ENCODE measurements at places on chromosomes 16 and 17. TPM values are rescaled to one million over a fixed set of nuclear protein-coding genes. Genes with fewer than 3 reads are reported as not detected.

DNA sequence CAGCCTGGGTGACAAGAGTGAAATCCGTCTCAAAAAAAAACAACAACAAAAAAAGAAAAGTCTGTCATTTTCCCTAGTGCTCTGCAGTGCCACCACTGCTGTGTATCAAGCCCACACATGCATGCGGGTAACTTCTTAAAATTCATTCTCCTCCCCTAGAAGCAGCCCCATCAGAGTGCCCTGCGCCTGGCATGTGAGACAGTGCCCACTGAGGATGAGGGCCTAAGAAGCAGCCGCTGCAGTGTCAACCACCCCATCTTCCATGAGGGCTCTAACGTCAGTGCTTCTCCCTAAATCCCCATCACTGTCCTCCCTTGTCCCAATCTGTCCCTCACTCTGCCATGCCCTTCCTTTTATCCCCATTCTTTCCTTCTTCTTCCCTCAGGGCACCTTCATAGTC lies 10.2 kb downstream of the COX6A2 start:
- DNase-seq, result no peak

DNA sequence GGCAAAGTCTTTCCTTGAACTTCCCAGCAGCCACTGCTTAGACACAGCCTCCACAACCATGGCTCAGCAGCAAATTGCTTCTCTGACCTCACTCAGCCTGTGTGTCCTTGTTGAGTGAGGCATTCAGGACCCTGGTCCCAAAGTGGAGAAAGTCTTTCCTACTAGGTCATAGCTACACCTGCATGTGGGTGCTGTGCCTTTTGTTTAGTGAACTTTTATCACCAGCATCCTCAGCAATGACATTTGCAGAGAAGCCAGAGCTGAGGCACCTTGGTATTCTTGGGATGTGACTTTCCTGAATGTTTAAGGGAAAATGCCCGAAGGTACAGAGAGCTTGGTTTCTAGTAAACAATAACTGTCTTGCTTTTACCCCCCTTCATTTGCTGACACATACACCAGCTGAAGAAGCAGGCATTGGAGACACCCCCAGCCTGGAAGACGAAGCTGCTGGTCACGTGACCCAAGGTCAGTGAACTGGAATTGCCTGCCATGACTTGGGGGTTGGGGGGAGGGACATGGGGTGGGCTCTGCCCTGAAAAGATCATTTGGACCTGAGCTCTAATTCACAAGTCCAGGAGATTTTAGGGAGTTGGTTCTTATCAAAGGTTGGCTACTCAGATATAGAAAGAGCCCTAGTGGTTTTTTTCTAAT lies 20.9 kb upstream of the STH start:
- no peak for DNase-seq

GRCh38 chr16:73058221-73058615 lies 10.3 kb upstream of the ZFHX3 start:
- no peak for DNase-seq

- DNase-seq, result no peak
Observed at GRCh38 chr17:38724337-38724988, 5.7 kb upstream of the CISD3 start.

DNA sequence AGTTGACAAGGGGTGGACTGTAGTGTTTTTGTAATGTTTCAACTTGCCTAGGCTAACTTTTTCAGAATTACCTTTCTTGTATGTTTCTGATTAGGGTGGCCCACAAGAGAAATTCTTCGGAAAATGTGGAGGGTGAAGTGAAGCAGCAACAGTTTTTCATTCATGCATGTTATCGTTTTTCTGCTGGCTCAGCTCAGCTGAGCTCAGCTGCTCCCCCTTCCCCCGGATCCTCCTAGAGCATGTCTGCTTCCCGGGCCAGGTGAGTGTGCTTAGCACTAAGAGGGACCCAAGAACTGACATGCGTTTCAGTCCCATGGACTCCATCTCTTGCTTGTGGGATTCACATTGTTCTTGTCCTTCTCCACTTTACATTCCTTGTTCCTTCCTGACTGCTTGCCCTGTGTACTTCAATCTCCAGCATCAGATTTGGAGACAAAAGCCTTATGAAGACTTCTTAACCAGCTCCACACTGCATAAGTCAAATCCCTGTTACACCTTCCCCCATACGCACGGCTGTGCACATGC lies 33.6 kb downstream of the SCPEP1 start:
- no peak for DNase-seq

- peak; percentile 43 for DNase-seq
Observed at GRCh38 chr17:26809033-26809432, 484.9 kb upstream of the WSB1 start.

GRCh38 chr17:2214047-2214928 lies 89.3 kb downstream of the SMG6 start:
- peak; percentile 93 for DNase-seq

GRCh38 chr17:12547831-12548230 lies 117.9 kb upstream of the MYOCD start:
- DNase-seq, result no peak

- DNase-seq, result no peak
Observed at GRCh38 chr16:73011926-73012325, 36.0 kb downstream of the ZFHX3 start.

GRCh38 chr16:50299508-50300105 lies 33.3 kb downstream of the ADCY7 start:
- DNase-seq, result no peak

GRCh38 chr16:54402270-54402669 lies 115.7 kb upstream of the IRX3 start:
- DNase-seq, result no peak

DNA sequence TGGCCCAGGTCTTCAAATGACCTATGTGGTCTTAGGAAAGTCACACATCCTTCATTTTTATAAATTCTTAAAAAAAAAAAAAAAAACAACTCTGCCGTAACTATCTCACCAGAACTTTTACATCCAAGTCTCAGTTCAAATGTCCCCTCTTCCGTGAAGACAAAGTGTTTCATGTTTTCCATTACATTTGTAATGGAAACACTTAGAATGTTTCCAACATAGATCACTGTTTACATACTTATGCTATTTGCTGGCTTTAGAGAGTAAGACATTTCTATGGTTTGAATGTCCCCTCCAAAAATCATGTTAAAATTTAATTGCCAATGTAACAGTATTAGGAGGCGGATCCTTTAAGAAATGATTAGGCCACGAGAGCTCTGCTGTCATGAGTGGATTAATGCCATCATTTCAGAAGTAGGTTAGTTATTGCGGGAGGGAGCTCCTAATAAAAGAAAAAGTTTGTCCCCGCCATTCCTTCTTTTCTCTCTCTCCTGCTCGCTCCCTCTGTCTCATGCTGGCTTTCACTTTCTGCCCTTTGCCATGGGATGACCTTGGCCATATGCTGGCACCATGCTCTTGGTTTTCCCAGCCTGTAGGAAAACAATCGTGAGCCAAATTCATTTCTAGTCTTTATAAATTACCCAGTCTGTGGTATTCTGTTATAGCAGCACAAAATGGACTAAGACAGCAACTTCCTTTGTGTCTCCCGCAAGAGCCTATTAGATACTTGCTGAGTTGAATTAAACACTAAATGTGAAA lies 887.8 kb upstream of the SOX9 start:
- peak; percentile 62 for DNase-seq

GRCh38 chr17:7218758-7219157 lies 878 bp downstream of the DLG4 start:
- no peak for DNase-seq

DNA sequence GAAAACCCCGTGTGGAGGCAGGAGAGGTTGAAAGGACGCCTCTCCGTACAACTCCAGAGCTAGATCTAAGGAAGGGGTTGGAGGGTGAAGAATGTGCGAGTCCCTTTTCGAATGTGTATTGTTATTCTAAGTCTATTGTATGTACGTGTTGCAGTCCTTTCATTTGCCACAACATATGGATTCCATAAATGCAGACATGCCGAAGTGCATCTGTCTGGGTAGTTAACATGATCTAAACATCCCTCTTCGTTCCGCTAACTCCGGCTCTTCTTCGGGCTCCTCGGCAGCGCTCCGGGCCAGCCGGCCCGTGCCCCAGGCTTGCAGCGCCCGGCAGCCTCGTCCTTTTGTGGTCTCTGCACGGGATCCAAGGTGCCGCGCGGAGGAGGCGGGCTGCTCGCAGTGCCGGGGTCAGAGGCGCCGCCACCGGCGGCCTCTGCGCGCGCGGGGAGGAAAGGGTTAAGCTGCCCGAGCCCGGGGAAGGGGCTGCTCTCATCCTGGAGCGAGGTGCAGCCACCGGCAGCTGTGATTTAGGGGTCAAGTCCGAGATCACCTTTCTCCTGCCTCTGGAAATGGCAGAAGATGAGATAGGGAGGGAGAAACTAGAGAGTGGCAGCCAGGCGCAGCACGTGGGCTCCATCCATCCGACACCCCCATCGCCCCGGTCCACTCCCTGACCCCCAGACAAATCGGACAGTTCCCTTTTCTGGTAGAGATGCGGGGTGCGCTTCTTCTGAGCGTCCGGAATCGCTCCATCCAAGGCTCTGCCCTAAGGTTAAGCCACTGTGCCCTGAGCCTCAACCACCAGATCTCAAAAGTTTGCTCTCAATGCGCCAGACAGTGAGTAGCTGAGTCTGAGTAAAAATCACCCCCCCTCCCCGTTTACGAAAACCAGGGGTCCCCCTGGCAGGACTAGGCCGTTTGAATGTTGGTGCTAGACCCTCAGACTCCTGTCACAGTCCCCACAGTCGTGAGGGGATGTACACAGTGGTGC lies 15.1 kb upstream of the ZFHX3 start:
- no peak for DNase-seq

GRCh38 chr17:29980261-29980660 lies 38.8 kb downstream of the EFCAB5 start:
- no peak for DNase-seq

DNA sequence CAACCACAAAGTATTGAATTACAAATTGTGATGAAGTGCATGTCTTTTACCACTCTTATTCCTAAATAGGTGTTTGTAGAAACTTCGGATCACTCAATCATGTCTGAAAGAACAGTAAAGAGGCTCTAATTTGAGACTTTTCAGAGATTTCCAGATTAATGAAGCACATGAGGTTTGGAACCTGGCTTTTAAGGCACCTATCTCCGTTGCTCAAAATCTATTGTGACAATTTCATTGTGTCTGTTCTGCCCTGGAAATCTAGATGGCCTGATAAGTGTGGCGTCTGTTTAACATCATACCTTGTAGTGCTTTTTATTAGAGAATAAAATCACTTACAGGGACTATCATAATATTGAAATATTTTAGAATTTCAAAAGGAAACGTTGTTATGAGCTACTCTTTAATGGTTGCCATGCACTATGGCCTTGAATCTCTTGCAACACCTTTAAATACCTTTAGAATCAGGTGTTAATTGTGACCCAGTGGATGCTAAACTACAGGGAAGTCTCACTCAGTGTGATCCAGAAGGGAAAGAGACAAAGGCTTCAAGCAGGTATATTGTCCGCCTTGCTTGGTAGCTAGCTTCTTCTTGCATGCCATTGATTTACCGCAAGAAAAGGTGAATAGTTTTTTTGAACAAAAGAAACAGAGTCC lies 210.3 kb downstream of the CNTNAP4 start:
- DNase-seq, result no peak

GRCh38 chr17:35147375-35147905 lies at the start of gene UNC45B:
Gene UNC45B, plus strand, starts transcription at chr17:35147817. Its CDS starts 447 bp downstream, at chr17:35148264.
- no peak for DNase-seq

GRCh38 chr16:51896013-51896412 lies 650.9 kb downstream of the TOX3 start:
- DNase-seq, result no peak

- DNase-seq, result no peak
Observed at GRCh38 chr17:73336408-73337329, 24.9 kb upstream of the CDC42EP4 start.

GRCh38 chr16:73778887-73779286 lies 517.7 kb upstream of the PSMD7 start:
- DNase-seq, result no peak

- DNase-seq, result no peak
Observed at GRCh38 chr16:54602666-54603065, 316.1 kb upstream of the IRX3 start.

- DNase-seq, result no peak
Observed at GRCh38 chr17:7894226-7894625, 5.6 kb downstream of the CHD3 start.

- no peak for DNase-seq
Observed at GRCh38 chr16:19528666-19529065, 4.9 kb downstream of the CCP110 start.

- DNase-seq, result peak; percentile 49
Observed at GRCh38 chr17:78745407-78746088, 36.5 kb downstream of the CYTH1 start.

GRCh38 chr16:68902969-68903345 lies 59.6 kb downstream of the TANGO6 start:
- DNase-seq, result no peak

DNA sequence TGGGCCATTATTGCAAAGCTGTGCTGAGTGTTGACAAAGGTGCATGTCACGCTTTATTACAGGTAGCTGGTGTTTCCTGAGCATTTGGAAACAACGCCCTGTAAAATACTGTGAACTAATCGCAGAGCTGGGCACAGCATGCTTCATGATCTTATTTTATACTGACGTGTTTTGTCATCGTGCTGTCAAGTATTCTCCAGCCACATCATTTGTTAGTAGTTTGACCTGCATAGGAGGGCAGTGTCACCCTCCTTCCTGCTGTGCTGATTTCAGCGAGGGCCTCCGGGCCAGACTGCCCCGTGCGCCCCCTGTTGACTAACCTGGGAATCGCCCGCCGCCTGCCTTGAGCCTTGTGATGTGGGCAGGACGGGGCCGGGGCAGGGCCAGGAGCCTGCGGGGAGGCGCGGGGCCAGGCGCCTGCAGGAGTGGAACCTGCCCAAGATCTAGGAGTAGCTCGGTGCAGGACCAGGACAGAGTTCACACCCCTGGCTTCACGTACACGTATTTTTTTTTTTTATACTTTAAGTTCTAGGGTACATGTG lies 820.7 kb downstream of the KCNJ18 start:
- no peak for DNase-seq

DNA sequence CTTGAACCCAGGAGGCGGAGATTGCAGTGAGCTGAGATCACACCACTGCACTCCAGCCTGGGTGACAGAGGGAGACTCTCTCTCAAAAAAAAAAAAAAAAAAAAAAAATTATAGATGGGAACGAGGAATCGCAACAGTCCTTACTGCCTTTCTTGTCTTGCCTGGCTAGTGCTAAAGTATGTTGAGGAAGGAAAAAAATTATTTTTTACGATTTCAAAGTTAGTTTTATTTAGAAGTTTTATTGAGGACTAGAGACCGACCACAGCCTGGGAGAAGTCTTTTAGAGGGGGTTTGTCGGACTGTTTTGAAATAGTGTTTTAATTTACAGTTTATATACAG lies 15.8 kb upstream of the DNAH17 start:
- no peak for DNase-seq

GRCh38 chr17:32525122-32525521 lies 38.3 kb downstream of the CDK5R1 start:
- DNase-seq, result peak; percentile 57

The HBZ gene
- total RNA-seq, result not detected

The CTNS gene
- total RNA-seq, result 4.7 TPM

The PPM1E gene
- under 0.01 TPM for total RNA-seq

The IFT20 gene
- 25.5 TPM for total RNA-seq

The CHAD gene
- total RNA-seq, result not detected

The KIF18B gene
- total RNA-seq, result 1.3 TPM

The NT5C gene
- total RNA-seq, result 23.1 TPM

The AOC3 gene
- not detected for total RNA-seq

The CX3CL1 gene
- total RNA-seq, result under 0.01 TPM

The LYRM1 gene
- 43.6 TPM for total RNA-seq

The TBC1D3G gene
- not detected for total RNA-seq

The CAMKK1 gene
- total RNA-seq, result 4.2 TPM

The EPOP gene
- total RNA-seq, result 0.36 TPM

The PPL gene
- 0.36 TPM for total RNA-seq

The SOX8 gene
- under 0.01 TPM for total RNA-seq

The PCTP gene
- total RNA-seq, result 12.9 TPM

The PPY gene
- not detected for total RNA-seq

The KRTAP4-9 gene
- total RNA-seq, result not detected

The SULT1A2 gene
- total RNA-seq, result not detected

The KRT33A gene
- not detected for total RNA-seq

All from IMR-90 (cell line).